ENCODE measurements at places on chromosomes 2 and 18.

- peak; percentile 37 for DNase-seq
These were observed 664 bp downstream of the CCT4 start for GRCh38 chr2:61887717-61888266.

DNA sequence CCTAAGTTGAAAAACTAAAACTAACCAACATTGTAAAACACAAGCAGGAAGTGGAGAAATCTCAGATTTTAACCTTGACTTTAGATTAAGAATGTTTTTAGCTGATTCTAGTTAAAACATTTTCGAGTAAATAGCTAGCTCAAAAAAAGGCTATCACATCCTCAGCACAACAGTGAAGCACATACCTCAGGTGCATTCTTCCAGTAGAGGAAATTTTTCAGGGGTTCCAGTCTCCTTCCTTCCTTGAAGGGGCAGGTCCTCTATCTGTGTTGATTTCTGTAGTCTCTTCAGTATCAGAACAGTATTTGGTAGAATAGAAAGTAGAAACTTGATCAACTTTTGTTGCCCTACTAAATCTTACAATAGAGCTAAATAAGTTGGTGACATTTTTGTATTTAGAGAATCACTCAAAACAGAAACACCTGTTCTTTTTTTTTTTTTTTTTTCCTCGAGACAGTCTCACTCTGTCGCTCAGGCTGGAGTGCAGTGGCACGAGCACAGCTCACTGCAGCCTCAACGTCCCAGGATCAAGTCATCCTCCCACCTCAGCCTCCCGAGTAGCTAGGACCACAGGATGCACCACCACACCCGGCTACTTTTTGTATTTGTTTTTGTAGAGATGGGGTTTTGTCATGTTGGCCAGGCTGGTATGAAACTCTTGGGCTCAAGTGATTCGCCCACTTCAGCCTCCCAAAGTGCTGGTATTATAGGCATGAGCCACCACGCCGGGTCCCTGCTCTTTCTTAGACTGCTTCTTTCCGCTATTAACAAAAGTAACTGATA lies 6.9 kb upstream of the GPR155 start:
- DNase-seq = no peak

- no peak for DNase-seq
These were observed 401.7 kb upstream of the SPRED2 start for GRCh38 chr2:65834062-65834461.

GRCh38 chr18:27794181-27794926 lies 382.6 kb downstream of the CDH2 start:
- no peak for DNase-seq

DNA sequence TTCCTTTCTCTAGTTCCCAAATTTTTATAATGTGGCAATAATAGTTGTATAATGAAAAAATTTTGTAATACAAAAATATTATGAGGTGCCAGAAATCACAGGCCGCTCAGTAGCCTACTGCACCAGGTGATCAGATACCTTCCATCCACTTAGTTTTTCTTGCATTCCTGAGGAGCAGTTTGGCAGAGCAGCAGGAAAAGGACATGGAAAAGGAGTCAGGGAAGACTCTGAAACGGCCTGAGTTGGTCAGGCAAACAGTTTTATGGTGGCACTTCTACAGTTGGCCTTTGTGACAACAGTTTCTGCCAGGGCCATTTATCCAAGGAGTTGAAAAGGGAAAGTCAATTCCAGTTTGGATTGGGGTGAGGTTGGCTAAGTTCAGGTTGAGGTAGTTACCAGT lies 165.4 kb upstream of the ALPP start:
- DNase-seq = no peak

DNA sequence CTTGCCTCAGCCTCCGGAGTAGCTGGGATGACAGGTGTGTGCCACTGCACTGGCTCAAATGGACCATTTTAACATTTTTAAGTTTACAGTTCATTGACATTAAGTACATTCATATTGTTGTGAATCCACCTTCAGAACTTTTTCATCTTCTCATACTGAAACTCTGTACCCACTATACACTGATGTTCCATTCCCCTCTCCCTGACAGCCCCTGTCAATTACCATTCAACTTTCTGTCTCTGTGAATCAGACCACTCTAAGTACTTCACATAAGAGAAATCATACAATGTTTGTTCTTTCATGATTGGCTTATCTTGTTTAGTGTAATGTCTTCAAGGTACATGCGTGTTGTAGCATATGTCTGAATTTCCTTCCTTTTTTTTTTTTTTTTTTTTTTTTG lies 1.9 kb upstream of the KIAA2012 start:
- DNase-seq = no peak

GRCh38 chr2:175131252-175131651 lies 36.8 kb downstream of the ATF2 start:
- no peak for DNase-seq

- no peak for DNase-seq
These were observed 124.2 kb downstream of the NFATC1 start for GRCh38 chr18:79519751-79520477.

GRCh38 chr2:164090533-164090932 lies 354.7 kb upstream of the FIGN start:
- no peak for DNase-seq

GRCh38 chr2:43402002-43402401 lies 175.6 kb upstream of the ZFP36L2 start:
- DNase-seq = no peak

DNA sequence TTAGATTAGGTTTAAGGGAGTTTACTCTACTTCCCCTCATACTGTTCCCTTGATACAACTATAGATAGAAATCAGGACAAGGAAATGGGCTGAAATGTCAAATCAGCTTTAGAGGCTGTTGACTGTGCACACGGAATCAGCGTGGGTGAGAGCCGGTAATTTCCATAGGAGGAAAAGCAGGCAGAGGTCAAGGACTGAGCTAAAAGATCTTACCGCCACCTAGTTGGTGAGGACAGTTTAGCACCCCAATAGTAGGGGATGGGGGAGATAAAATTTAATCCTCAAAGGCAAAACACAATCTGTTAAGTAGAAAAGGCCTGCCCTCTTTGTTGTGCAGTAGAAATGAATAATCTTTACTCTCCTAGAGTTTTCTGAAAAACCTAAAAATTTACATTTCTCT lies 1154.5 kb upstream of the CHAC2 start:
- no peak for DNase-seq

GRCh38 chr2:212536817-212537725 lies 1.5 kb downstream of the ERBB4 start:
- no peak for DNase-seq

DNA sequence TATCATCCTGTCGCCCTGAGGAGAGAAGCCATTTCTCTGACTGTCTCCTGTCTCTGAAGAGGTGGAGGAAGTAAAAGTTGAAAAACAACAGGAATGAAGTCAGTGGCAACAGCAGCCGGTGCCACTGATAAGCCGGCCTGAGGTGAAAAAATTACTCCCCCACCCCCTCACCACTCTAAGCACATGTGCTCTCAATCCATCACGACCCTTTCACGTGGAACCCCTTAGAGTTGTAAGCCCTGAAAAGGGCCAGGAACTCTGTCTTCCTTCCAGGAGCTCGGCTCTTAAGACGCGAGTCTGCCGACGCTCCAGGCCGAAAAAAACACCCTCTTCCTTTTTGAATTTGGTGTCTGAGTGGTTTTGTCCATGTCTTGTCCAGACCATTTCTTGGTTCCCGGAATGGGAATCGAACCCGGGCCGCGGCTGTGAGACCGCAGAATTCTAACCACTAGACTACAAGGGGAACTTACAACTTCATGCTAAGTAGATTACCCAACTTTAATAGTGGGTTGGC lies 40.7 kb upstream of the TRIM43 start:
- DNase-seq = no peak

DNA sequence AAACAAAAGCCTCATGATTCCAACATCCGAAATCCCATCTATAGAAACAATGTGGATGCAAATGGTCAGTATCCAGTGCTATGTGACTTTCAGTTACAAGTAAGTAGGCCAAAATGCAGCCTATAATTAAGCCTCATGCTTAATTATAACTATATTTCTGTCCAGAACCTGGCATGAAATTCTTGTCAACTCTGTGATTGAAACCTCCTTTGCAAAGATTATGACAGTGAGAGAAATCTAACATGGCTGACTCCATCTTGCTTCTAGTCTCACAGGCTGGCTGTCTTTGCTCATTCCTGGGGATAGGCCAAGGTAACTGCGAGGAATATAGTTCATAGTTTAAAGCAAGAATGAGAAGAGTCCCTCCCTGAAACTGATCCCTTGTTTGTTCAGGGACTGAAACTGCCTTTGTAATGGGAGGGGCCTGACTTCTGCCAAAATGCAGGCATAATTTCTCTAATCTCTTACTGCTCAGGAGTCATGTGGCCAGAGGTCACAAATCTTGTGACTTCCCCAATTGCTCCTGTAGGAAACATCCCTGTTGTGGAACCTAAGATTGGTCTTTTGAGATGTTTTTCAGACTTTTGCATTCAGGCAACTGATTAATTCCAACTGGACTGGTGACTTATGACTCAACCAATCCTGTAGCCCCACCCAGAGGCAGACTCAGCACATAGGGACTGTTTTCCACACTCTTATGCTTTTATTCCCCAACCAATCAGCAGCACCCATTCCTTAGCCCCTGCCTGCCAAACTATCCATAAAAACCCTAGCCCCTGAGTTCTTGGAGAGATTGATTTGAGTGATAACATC lies 84.5 kb upstream of the TLK1 start:
- DNase-seq = peak; percentile 16

- no peak for DNase-seq
These were observed 888 bp upstream of the ADCY3 start for GRCh38 chr2:24920809-24921441.

GRCh38 chr2:55035716-55036115 lies 14.5 kb downstream of the RTN4 start:
- DNase-seq = no peak

Data from fibroblast of upper back skin (primary cell).